ENCODE measurements at places on chromosomes 3 and 15.
A peak's percentile ranks its signal among the peaks of the same experiment; 100 is the strongest.

DNA sequence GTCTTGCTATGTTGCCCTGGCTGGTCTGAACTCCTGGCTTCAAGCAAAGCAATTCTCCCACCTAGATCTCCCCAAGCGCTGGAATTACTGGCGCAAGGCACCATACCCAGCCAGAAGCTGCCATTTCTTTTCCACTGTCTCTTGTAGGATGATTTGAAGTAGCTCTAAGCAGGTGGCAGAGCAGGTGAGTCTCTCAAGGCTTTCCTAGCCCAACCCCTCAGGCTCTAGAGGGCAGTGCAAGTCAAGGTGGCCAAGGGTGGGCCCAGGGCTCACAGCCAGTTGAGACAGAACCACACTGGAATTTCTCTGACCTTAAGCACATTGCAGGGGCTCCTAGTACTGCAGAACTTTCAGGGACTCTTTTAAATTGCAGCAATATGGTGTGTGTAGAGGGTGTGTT, 15.6 kb upstream of the DAG1 start:
- no peak for DNase-seq

DNA sequence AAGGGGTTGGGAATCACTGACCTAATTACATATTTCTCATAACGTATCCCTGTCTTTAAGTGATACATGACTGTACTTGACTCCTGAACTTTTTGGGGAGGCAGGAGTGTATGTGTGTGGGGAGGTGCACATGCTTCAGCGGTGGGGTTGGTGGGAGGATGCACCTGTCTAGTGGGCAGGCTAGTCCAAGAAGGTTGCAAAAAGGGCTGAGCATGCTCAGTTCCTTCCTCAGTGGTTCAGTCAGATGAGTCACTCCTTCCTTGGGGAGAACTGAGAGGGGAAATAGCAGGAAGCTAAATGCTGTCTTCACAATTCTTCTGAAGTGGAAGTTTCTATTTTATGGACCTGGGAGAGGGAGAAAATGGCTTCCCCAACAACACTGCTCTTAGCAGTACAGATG, 24.6 kb upstream of the AP4E1 start:
- no peak for DNase-seq

- DNase-seq, result no peak
Measured at GRCh38 chr15:59818336-59818735, 129.2 kb upstream of the BNIP2 start.

GRCh38 chr3:66350601-66351000, 129.8 kb downstream of the SLC25A26 start:
- no peak for DNase-seq

- DNase-seq, result no peak
Measured at GRCh38 chr15:38531509-38531908, 33.1 kb downstream of the RASGRP1 start.

DNA sequence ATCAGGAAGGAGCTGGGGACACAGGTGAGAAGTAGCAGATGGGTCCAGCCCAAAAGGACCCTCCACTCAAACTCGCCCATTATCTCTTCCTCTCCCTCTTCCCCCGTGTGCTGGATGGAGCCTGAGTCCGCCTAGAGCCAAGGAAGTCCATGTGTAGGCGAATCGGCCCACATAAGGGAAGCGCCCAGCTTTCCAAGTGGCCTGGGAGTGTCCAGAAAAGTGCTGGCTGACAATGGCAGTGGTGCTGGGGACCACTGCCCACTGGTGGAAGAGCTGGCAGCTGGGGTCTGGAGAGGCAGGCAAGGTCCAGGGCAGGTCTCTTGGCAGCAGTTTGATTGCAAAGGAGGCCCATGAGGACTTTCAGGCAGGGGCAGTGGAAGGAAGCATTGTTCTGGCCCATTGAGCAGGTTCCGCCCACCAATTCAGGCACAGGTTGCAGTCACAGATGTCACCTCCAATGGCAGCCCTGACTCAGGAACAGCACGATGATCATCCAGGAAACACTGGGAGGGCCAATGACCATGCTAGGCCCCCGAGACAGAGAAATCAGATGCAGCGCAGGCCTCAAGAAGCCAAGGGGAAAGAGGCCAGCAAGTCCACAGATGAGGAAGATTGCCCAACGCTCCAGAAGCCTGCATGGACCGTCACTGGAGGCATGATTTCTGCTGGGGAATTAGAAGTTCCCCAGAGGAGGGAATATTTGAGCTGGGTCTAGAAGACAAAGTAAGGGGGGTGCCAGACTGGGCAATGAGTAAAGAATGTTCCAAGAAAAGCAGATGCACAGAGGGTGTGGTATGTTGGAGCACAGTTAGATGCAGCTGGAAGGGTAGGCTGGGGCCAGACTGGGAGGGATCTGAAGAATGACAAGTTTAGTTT, 3.0 kb downstream of the MFGE8 start:
- DNase-seq, result no peak

GRCh38 chr3:43855674-43856299, 165.0 kb downstream of the ABHD5 start:
- DNase-seq, result peak; percentile 17

DNA sequence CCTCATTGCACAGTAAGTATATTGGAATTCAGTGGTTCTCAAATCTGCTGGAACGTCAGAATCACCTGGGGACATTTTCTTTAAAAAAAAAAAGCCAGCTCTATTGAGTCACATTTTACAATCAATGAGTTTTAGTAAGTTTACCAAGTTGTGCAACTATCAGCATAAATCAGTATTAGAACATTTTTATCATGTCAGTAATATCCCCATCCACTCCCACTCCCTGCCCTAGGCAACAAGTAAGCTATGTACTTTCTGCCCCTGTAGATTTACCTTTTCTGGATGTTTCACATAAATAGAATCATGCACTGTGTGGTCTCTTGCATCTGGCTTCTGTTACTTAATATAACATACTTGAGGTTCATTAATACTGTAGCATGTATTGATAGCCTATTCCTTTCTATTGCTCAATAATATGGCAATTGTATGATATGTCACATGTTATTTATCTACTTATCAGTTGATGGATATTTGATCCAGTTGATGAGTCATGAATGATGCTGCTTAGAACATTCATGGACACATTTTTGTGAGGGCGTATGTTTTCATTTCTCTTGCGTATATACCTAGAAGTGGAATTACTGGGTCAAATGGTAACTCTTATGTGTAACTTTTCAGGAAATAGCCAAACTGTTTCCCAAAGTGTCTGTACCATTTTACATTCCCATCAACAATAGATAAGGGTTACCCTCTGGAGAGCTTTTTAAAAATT, 180.5 kb downstream of the THSD4 start:
- DNase-seq, result no peak

DNA sequence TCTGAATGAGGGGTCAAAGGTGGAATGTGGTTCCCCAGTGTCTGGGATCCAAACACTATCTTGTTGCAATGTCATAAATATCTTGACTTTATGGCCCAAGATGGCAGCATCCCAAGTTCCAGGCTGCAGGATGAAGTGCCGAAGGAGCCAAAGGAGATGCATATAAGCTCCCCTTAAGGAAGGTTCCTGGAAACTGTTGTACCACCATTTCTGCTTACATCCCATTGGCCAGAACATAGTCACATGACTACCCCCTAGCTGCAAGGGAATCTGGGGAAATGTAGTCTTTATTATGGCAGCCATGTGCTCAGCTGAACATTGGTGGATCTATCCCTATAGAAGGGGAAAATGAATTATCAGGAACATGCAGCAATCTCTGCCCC, 54.3 kb downstream of the BDH1 start:
- DNase-seq, result no peak

DNA sequence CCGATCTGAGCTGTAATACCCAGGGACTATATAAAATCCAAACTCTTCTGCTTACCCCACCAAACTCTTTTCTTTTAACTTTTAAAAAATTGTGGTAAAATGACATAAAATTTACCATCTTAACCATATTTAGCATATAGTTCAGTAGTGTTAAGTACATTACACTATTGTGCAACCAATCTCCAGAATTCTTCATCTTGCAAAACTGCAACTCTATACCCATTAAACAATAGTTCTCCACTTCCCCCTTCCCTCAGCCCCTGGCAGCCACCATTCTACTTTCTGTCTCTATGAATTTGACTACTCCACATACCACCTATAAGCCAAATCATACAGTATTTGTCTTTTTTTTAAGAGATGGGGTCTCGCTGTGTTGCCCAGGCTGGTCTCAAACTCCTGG, 38.7 kb downstream of the SENP8 start:
- no peak for DNase-seq

GRCh38 chr15:26651909-26652308, 121.0 kb downstream of the GABRB3 start:
- DNase-seq, result no peak

DNA sequence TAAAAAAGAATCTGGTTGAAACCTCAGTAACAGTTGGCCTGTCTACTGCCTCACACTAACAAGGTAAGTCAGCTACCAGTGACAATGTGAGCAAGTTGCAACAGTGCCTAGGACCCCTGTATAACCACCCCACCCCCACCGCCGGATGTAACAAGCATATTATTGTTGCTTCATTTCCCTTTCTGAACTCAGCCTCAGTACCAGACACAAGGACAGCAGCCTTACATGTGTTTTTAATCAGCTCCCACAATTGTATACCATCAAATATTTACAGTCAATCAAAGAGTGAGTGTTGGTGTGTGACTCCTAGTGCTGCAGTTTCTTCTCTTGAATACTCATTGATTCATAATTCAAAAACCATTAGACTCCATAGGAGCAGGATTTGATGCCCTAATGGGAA, 96.4 kb downstream of the PYDC2 start:
- DNase-seq, result no peak

DNA sequence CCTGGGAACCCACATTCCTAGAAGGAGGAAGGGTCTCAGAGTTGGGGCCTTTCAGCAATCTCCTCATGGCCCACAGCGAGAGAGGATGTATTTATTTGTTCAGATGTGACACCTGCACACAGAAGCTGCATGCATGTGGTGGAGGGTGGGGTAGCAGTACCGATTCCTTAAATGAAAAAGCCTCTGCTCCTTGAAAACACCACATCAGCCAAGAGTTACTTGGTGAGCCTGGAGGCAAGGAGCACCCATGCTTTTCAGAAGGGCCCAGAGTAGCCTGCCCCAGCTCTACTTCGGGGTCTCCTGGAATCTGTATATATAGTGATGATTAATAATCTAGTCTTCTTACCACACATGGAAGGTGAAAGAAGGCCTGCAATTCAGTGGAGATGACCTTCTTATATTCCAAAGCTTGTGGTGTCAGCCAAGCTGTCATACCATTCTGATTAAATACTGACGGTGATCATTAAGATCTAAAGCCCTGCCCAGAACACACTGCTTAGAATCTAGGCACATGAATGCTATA, 33.5 kb downstream of the SEMA6D start:
- no peak for DNase-seq

GRCh38 chr15:63481105-63481810, 23.1 kb upstream of the USP3 start:
- DNase-seq, result no peak

- DNase-seq, result no peak
Measured at GRCh38 chr3:13579063-13579462, 30.1 kb downstream of the FBLN2 start.

DNA sequence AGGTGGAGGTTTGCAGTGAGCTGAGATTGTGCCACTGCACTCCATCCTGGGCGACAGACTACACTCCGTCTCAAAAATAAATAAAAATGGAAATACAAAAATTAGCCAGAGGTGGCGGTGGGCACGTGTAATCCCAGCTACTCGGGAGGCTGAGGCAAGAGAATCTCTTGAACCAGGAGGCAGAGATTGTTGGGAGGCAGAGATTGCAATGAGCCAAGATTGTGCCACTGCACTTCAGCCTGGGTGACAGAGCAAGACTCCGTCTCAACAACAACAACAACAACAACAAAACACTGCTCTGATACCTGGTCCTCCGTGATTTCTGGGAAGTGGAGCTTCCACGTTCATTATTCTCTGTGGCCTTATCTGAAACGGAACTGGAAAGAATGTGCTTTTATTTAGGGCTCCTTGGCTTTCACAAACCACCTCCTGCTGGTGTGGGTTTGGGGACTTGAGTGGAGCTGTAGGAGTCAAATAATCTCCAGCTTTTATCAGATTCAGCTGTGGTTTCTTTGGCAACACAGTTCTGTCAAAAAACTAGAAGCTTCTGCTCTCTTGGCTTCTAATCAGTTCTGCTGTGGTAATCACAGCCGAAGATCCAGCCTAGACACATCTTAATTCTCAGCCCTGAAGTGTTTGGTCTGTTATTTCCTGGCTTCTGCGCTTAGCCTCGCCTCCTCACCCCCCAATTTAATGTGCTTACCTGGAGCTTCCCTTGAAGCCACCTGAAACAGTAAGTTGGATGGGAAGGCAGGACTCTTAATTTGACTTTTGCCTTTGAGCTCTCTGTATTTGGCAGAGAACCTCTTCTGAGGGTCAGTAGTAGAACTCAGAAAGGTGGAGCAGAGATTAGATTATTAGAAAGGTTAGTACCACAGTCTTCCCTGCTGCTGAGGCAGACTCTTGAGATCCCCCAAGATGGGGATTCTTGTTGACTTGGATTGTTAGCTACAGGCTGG, 21.4 kb downstream of the IRAK2 start:
- no peak for DNase-seq

- DNase-seq, result no peak
Measured at GRCh38 chr3:58544541-58544940, 7.6 kb upstream of the ACOX2 start.

DNA sequence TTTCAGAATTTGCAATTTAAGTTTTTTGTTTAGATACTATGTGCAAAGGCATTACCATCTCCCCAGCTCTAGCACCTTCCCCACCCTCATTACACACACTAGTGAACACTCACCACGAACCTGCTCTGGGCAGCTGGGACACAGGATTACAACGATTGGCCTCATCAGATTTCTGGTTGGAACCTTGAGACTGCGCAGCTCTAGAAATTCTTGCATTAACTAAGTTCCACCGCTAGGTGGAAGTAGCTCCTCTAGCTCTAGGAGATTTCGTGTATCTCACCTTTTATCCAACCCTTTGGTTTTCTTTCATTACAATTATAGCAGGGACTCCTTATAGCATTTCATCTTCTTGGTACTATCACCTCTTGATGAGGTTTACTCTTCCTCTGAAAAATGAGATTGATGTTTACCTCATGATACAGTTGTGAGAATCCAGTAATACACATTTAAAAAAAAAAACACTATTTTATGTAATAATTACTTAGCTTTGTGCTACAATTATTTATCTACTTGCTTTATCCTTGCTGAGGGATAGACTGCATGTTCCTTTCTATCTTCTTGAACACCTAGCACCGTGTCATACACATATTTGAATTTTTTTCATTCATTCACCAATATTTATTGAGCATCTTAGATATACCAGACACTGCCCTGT, 28.7 kb upstream of the PLOD2 start:
- no peak for DNase-seq

DNA sequence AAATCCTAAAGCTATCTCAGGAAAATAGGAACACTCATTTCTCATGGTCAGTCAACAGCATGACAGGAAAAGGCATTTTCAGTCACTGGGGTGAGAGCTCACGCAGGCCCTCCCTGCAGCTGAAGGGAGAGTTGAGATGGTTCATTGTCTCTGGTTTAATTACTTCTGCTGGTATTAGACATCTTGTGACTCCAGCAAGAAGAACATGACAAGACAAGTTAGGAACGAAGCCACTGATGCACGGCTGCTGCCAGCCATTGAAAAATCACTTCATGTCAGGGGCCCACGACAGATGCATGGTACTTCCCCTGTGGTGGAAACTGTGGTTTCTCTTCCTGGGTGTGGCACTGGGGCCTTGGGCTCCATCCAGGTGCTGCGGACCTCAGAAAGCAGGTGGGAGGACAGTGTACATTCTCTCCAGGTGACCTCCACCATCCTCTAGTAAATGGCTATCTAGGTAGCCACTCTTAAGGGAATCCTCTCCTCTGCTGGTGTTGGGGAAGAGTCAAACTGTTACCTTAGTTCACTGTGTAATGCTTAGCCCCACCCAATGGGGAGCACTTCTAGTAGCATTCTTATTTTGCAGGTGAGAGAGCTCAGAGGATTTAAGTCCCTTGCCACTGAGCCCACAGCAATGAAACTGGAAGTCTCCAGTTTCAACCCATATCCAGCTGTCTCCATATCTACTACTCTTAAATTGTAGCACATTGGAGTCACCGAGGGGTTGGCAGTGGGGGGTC, 274.2 kb downstream of the LRTM1 start:
- DNase-seq, result no peak

All from stimulated activated CD4-positive, alpha-beta T cell treated with anti-CD3 and anti-CD28 coated beads, Interleukin-4, amount 100 ng/mL, for 4 hours (primary cell).